Left renal cortex interstitium (tissue), 4 donors: ENCODE measurements at places on chromosomes 7 and 10. TPM values are rescaled to one million over a fixed set of nuclear protein-coding genes. Genes with fewer than 3 reads are reported as not detected.

DNA sequence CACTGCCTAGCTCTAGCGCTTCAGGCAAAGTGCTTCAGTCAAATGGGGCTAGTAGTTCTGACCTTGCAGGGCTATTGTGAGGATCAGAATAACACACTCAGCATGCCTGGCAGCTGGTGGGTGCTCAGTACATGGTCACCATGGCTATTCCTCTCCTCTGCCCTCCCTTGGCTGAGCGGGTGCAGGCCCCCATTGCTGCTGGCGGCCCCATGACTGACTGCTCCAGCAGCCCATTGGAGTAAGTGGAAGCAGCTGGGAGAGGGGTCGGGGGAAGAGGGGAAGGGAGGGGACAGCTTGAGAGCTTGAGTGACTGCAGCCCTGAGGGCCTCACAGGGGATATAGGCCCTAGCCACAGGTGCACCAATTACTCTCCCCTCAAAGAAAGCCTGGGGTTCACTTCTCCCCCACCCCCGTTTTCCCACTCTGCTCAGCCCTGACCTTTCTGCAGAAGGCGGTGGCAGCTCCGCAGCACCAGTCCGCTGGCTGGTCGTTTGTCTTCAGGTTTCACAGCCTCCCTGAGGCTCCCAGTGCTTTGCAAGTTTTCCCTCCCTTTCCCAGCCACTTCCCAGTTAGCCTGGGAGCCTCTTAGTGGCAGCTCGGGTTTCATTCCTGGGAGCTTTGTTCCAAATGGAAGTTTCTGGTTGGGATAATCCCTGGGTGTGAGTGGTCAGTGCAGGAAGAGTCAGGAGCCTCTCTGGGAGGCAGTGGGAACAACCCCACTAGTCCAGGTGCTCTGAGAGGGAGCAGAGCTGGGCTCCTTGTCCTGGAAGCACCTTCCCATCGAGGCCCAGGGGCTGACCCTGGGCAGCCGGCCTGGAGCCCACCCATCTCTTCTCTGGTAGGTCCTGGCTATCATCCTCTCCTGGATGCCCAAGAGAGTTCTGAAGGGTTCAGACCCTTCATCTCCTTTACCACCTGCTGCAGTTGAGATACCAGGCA lies 16.3 kb downstream of the FGF8 start:
- no peak for DNase-seq

GRCh38 chr10:31515819-31516402 lies 196.9 kb downstream of the ZEB1 start:
- DNase-seq, result no peak

The GNGT1 gene
- polyA plus RNA-seq, result 0.18 TPM

The DUS4L gene
- 18.4 TPM for polyA plus RNA-seq

The RBP3 gene
- polyA plus RNA-seq, result 0.17 TPM

The WEE2 gene
- 0.36 TPM for polyA plus RNA-seq

DNA sequence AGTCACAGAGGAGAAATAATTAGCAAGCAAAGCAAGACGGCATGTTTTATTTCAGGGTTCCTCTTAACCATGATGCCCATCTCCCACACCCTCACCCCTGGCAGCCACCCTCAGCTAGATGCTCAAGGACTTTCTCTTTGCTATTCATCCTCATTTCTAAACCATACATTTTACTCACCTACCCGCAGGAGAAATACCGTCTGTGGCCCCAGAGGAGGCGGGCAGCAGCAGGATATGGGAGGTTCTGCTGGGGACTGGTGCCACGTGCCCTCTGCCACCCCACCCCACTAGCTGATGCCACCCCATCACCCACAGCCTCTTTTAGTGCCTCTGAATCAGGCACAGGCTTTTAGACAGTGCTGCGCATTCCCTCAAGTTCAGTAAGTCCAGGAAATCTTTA lies 168.7 kb upstream of the ITGB1 start:
- DNase-seq, result no peak

- no peak for DNase-seq
Measured at GRCh38 chr7:1579481-1580421, 9.9 kb upstream of the PSMG3 start.

GRCh38 chr7:116806046-116806944 lies 56.1 kb upstream of the CAPZA2 start:
- DNase-seq, result no peak

GRCh38 chr10:77835669-77836086 lies 90.9 kb downstream of the DLG5 start:
- DNase-seq, result no peak

GRCh38 chr7:140501966-140502365 lies 22.7 kb upstream of the MKRN1 start:
- DNase-seq, result no peak

GRCh38 chr7:95916573-95917297 lies 144.4 kb downstream of the DYNC1I1 start:
- peak; percentile 50 for DNase-seq

DNA sequence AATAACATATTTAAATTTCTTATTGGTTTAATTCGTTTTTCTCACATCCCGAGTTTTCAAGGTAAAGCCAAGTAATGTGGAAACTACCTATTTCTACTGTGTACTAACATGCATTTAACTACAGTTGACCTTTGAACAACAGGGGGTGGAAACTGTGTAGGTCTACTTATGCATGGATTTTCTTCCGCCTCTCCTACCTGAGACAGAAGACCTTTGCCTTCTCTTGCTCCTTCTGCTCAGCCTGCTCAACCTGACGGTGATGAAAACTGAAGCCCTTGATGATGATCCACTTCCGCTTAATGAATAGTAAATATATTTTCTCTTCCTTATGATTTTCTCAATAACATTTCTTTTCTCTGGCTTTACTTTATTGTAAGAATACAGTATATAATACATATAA lies 18.5 kb downstream of the MEOX2 start:
- no peak for DNase-seq
